ENCODE measurements at places on chromosomes 2 and 18.

DNA sequence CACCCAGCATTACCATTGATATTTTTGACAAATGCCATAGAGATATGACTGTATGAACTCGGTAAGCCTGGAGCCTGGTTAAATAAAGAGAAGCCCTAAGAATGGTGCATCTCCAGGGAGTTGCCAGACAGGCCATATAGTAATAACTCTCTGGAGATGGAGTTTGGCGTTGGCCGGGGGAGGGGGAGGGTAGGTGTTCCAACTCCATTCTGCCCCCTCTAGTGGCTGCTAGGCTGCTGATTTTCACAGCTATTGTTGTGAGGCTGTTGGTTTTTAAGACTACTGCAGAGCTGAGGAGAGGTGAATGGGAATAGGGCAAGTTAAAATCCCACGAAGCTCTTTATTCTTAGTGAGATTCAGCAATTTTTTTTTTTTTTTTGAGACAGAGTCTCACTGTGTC is 99.9 kb downstream of the GALNT14 start:
- no peak for DNase-seq

DNA sequence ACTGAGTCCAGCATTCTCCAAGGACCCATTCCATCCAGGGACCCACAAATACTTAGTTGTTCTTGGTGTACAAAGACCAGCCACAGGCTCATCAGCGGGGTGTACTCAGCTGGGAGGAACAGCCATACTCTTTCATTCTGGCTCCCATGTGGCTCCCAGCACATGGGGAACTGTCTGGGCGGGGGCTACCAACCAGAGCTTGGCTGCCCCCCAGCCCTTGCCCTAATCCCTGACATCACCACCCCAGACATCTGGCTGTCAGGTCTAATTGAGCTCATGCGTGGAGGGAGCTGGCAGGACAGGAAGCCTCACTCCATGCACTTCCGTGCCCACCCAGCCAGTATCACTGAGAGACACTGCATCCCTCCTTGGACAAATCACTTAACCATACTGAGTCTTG is 283.6 kb downstream of the DYSF start:
- no peak for DNase-seq

DNA sequence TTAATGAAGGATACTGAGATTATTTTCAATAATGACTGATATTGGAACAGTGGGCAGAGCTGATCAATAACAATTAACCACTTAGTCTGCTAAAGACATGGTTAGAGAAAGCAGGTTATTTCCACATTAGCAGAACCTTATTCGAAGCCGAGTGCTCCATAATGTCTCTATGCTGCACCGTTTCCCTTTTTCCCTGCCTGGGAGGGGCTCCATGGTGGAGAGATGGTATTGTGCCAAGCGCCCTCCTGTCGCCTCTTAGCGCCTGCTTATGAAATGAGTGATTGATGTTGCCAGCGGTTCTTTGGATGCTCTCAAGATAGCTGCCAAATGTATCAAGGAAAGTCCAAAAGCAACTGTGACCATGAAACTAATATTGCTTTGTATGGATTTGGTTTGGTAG is 34.6 kb upstream of the INSIG2 start:
- no peak for DNase-seq

- DNase-seq: no peak
Measured at GRCh38 chr2:85791704-85792565, 38.1 kb downstream of the ATOH8 start.

- no peak for DNase-seq
Measured at GRCh38 chr18:73079920-73080319, 212.1 kb upstream of the NETO1 start.

DNA sequence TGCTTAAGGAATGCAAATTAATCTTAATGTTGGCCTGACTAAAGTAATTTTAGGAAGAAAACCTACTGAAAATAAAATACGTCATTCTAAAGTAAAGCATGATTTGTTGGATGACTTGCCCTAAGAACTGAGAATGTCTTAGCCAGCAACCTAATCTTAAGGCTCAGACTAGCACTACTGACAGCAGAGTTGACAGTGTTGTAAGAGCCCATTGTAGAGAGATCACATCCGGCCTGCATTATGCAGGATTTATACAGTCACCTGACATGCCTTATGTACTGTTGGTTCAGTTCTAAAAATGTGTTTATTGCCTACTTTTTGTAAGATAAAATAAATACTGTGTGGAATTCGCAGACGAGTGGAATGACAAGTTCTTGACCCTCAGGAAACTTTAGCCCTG is 82.3 kb downstream of the TMEM185B start:
- DNase-seq: no peak

- DNase-seq: no peak
Measured at GRCh38 chr18:33014060-33014796, 241.4 kb upstream of the KLHL14 start.

GRCh38 chr18:39190508-39190907 is 1624.9 kb upstream of the CELF4 start:
- no peak for DNase-seq

GRCh38 chr18:69596345-69596744 is 195.7 kb downstream of the DOK6 start:
- no peak for DNase-seq

- no peak for DNase-seq
Measured at GRCh38 chr2:28394997-28395333, 2.3 kb downstream of the FOSL2 start.

DNA sequence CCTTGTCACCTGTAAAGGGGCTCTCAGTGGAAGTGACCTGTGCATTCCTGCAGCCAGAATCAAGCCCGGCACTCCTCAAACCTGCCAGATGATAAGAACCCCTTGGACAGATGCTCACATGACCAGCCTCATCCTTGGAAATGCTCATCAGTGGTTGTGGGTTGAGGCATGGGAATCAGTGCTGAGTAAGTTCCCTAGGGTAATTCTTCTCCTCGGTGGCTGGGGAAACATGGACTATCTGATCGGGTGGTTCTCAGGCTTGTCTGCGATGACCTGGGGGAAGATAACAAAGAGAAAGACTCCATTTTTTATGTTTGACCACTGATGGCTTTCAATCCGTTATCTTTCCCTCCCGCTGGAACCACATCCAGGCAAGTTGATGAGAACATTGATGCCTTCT is 84.0 kb downstream of the SPP2 start:
- no peak for DNase-seq

DNA sequence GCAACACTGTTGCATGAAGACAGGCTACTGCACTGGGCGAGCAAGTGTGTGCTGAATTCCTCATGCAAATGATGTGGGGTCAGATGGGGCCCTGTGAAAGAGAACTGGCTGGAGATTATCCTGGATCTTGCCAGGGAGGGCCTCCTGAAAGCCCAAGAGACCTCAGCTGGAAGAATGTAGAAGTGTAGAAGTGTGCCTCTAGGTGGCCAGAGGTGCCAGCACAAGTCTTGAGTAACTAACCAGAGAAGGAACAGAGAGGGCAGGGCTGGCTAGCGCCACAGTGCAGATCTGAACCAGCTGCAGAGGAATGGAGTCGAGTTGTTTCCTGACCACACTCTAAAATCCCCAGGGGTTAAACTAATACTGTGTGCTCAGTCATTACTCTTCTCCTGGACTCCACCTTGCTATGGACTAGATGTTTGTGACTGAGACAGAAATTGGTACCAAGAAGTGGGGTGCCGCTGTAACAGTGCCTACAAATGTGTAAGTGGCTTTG is 399.3 kb downstream of the LRATD1 start:
- DNase-seq: no peak

DNA sequence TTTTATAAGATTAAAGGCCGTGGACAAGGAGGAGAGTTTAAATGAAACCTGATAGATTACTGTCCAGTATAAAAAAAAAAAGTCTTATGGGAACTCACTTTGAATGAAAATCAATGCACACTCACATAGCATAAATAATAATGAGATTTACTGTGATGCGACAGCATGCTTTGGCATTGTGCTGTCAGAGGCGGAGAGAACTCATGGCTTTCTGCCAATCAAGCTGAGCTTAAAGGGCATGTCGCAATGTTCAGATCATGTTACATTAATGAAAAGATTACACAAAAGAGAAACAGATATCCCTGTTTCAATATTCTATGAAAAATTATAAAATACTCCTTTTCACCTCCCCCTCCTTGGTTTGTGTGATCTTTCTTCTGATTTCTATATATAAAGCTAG is 310.8 kb downstream of the ERBB4 start:
- DNase-seq: no peak

DNA sequence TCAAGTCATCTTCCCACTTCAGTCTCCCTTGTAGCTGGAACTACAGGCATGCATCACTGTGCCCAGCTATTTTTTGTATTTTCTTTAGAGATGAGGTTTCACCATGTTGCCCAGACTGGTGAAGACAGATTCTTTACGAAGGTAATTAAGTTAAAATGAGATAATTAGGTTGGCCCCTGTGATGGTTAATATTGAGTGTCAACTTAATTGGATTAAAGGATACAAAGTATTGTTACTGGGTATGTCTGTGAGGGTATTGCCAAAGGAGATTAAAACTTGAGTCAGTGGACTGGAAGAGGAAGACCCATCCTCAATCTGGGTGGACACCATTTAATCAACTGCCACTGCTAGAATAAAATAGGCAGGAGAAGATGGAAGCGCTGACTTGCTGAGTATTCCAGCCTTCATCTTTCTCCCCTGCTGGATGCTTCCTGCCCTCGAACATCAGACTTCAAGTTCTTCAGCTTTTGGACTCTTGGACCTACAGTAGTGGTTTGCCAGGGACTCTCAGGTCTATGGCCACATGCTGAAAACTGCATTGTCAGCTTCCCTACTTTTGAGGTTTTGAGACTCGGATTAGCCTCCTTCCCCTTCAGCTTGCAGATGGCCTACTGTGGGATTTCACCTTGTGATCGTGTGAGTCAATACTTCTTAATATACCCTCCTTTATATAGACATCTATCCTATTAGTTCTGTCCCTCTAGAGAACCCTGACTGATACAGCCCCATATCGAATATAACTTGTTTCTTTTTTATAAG is 269.1 kb downstream of the TMX3 start:
- no peak for DNase-seq

GRCh38 chr18:7281579-7281978 is 50.7 kb downstream of the LRRC30 start:
- no peak for DNase-seq

DNA sequence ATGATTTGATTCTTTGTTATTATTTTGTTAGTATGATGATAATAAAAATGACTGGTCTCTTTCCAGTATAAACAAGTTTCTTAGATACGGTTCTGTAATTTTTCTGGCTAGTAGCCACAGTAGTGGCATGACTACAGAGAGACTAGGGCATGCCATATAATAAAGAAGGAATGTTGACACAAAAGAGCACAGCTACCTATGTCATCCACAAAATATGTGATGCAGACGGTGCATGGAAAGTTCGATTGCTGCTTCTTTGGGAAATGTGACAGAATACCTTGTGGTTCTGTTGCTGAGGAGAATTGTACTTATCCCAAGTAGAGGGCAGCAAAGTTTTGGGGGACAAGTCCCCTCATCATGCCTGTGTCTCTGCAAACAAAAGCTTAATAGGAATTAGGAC is 26.1 kb upstream of the SETBP1 start:
- no peak for DNase-seq

GRCh38 chr18:48367557-48367956 is 41.6 kb downstream of the ZBTB7C start:
- no peak for DNase-seq

DNA sequence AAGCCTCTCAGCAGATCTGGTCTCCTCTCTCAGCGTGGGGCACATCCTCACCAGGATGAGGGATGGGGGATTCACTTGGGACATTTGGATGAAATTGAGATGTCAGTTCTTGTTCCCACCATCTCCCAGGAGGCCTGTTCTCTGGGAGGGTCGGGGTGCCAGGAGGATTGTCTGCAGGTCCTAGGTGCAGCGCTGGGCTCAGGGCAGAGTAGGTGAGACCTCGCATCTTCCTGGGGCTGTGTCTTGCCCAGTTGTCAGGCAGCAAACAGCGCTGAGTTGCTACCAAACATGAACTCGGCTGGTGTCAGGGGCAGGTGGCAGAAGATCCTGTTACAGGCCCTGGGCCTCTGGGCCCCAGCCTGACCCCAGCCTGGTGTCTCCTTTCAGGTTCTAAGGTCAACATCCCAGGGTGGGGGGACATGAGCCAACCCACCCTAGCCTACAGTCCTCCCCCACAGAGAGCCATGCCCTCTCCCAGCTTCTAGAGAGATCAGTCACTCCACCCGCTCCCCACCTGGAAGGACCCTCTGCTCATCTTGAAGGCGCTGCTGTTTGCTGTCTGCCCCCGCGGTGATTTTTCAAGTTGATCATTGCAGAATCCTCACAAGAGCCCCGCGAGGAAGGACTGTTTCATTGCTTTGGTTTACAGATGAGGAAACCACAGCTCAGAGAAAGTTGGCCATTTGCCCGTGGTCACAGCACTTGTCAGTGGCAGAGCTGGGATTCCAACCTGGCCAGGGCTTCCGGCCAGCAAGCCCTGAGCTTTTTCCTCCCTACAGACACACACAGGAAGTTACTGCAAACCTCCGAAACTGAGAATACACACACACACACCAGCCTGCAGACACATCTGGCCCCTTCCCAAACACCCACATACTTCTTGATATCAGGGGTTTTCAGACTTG is 83.9 kb downstream of the STPG4 start:
- DNase-seq: peak; percentile 26

DNA sequence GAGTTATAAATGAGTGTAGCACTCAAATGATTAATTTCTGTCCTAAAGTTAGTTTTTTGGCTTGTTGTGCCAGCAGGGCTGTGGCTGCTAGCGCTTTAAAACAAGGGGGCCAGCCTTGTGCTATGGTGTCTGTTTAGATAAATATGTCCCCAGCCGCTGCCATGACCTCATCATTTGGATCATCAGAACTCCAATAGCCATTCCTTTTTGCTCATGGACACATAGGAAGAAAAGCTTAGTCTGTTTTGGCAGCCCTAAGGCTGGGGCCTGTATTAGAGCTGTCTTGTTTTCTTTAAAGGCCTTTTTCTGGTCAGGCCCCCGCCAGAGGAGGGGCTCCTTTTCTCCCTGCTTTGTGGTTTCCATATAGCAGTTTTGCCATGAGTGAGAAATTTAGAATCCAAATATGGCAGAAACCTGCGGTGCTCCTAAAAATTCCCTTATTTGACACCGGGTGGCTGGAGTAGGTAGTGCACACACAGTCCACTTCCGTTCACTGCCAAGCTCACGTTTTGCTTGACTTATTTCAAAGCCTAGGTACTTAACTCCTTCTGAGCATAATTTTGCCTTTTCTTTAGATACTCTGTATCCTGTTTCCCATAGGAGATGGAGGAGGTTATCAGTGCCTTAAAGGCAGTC is 60.4 kb upstream of the SLC35G4 start:
- DNase-seq: no peak

GRCh38 chr2:70938586-70938950 is 2.9 kb downstream of the ATP6V1B1 start:
- no peak for DNase-seq

DNA sequence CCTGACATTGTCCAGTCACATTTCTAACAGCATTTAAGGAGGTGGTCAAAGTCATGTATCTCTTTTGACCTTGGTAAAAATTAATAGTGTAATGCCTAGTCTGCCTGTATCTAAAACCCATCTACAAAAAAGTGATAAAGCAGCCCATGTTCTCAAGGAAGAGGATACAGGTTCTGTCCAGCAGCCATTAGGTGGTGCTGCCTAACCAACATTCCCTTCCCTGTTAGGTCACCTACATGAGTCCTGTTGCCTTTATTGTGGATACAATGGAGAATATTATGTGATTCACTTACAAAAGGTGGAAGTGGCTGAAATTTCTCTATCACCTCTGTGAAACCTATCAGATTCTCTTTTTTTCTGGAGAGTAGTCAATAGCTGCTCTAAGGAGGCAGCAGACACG is 52.5 kb downstream of the AQP4 start:
- DNase-seq: no peak
